ENCODE measurements at places on chromosomes 12 and 14. TPM values are rescaled to one million over a fixed set of nuclear protein-coding genes. Genes with fewer than 3 reads are reported as not detected.
A peak's percentile ranks its signal among the peaks of the same experiment; 100 is the strongest.

Gene WASHC3
- 115 TPM for total RNA-seq

Gene PNP
- 5.5 TPM for total RNA-seq

Gene SPPL3
- total RNA-seq, result 19.3 TPM

Gene PIANP
- total RNA-seq, result 0.27 TPM

GRCh38 chr12:26749781-26750180 lies 83.2 kb downstream of the ITPR2 start:
- no peak for DNase-seq

DNA sequence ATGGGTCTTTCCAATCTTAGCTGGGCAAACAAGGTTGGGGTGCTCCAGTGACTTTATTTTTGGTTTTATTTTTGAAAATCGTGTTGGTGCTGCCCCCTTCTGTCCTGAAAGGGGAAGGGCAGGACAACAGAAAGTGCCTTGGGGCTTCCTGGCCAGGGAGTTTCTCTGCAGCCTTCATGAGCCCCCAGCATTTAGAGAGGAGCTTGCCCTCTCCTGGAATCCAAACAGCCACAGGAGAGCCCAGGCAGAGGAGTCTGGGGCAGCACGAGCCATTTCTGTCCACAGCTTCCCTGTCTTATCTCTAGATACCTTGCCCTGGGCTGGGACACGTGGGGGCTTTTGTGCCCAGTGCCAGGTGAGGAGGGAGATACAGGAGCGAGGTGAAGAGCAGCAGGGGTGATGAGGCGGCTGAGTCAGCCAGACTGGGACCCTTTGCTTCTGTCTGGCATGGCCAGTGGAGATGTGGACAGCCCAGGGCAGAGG lies 4.4 kb upstream of the C1RL start:
- DNase-seq, result peak; percentile 67

GRCh38 chr14:31080056-31080455 lies 53.9 kb upstream of the STRN3 start:
- no peak for DNase-seq

GRCh38 chr14:74202113-74202512 lies 37.1 kb upstream of the VSX2 start:
- DNase-seq, result no peak

GRCh38 chr12:106113446-106113823 lies 25.3 kb downstream of the NUAK1 start:
- DNase-seq, result no peak

All from sigmoid colon (tissue), 7 donors.